CD4-positive, alpha-beta T cell treated with Interleukin-4 for 1 hour (primary cell): ENCODE measurements at places on chromosomes 7 and 10.

DNA sequence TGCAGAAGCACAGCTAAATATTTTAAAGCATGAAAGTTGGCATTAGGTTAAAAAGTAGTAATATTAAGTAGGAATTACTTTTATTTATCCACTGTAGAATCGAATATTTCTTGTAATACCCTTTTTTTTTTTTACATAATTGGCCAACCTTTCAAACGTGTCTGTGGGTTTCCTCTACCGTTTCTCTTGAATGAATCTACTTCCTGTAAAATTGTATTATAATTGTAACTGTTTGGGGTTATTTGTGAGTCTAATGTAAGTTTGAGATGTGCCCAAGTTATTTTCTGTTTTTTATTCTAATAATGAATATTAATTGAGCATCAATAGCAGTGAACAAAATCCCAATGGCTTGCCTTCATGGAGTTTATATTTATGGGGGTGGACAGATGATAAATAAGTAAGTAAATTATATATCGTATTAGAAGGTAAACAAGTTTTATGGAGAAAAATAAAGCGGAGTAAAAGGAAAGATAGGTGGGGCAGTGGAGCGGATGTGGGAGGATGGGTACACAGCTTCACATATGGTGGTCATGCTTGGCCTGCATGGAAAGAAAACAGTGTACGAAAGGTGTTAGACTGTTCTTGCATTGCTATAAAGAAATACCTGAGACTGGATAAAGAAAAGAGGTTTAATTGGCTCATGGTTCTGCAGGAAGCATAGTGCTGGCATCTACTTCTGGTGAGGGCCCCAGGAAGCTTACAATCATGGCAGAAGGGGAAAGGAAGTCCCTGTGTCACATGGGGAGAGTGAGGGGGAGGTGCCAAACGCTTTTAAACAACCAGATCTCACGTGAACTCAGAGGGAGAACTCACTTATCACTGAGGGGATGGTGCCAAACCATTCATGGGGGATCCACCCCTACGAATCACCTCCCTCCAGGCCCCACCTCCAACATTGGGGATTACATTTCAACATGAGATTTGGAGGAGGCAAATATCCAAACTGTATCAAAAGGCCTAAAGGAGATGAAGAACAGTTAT is 5.4 kb downstream of the TSPAN13 start:
- no peak for DNase-seq

DNA sequence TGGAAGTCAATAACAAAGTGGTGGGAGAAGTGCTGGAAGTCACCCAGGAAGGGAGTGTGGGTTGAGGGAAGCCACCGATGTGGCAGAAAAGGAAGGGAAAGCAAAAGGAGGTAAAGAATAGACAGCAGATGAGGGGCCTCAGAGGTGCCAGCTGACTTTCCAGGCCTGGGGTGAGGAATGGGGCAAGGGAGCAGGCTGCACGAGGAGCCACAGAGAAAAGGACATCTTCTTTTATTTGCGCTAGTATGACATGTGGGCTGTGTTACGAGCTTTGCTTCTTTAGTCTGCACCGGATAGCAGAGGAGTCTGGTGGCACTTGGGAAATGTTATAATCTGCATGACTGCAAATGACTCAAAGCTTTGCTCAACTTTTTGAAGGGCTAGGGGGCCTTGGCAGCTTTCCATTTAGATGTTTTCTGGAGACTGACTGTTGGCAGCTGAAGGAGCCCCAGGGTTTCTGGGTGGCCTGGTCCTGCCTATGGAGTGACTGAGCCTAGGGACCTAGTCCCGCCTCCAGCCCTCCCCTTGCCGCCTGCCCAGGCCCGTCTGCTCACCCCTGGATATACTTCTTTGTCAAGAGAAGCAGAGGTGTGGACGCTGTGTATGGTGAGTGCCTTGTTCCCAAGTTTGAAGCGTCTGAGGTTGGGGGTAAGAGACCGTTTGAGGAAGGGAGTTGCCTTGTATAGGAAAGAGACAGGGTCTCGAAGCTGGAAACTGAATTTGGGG is 5.1 kb downstream of the PRXL2A start:
- DNase-seq, result no peak

- DNase-seq, result peak; percentile 33
These were observed 276.9 kb downstream of the CSTF2T start for GRCh38 chr10:51422311-51423120.

DNA sequence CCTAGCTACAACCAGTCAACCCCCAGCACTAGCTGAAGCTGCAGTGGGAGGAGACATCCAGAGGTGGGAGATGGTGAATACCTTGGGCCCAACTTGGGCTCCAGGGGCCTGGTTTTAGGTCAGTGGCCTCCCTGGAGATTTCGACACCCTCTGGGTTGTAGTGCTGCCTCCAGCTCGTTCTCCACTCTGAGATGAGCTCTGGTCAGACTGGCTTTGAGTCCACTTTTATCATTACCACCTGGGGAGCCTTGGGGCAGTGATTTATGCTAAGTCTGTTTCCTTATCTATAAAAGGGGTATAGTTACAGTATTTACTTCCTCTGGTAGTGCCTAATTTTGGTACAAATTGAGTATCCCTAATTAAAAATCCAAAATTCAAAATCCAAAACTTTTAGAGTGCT is 22.8 kb downstream of the PPIA start:
- DNase-seq, result no peak

GRCh38 chr10:51063659-51064535 is 10.4 kb upstream of the PRKG1 start:
- DNase-seq, result no peak

DNA sequence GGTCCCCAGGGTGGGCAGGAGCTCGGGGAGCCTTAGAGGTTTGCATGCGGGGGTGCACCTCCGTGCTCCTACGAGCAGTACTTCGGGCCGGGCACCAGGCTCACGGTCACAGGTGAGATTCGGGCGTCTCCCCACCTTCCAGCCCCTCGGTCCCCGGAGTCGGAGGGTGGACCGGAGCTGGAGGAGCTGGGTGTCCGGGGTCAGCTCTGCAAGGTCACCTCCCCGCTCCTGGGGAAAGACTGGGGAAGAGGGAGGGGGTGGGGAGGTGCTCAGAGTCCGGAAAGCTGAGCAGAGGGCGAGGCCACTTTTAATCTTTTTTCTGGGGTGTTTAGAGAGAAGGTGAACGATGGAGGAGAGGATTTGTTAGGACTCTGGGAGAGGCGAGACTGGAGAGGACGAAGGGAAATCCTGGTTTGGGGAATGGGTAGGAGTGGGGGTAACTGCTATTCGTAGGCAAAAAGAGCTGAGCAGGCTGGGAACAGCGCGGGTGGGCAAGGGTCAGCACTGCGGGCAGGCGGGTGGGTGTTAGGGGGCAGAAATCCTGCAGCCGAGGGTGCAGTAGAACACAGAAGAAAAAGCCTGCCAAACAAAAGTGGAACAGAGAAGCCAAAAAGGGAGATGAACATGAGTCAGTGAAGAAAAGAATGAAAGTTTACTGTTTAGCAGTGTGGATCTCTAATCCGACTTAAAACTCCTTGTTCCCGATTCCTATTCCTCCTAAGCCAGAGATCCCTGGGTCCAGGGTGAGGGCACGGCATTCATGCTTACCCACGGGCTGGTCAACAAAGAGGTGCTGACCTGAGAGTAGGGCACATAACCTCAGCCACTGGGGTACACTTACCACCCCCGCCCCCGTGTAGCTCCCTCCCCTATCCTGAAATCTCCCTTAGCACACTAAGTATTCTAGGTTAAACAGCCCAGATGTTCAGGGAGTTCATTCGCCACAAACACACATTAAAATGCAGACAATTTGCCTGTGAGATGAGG is 26.9 kb downstream of the PRSS2 start:
- peak; percentile 54 for DNase-seq

- no peak for DNase-seq
These were observed 585.9 kb downstream of the PTPRN2 start for GRCh38 chr7:158001621-158002320.

- DNase-seq, result no peak
These were observed 90.2 kb downstream of the PPP1R9A start for GRCh38 chr7:94997547-94997946.

DNA sequence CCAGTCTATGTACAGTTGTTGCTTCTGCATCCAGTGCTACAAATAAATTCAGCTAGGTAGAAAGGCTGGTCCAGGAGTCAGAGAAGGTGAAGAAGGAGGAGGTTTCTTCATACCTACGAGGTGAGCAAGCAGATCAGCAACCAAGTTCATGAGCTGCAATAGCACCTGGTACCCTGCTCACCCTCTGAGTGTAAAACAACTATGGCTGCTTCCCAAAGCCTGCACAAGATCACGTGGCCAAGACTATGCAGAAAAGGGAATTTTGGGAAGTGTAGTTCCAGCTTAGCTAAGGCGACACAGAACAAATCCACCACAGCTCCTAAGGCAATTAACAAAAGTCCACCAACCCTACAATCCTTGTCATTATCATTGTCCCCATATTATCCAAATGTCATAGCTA is 95.9 kb upstream of the AUTS2 start:
- DNase-seq, result no peak

- no peak for DNase-seq
These were observed 50.0 kb downstream of the PLXNA4 start for GRCh38 chr7:132526111-132526740.

DNA sequence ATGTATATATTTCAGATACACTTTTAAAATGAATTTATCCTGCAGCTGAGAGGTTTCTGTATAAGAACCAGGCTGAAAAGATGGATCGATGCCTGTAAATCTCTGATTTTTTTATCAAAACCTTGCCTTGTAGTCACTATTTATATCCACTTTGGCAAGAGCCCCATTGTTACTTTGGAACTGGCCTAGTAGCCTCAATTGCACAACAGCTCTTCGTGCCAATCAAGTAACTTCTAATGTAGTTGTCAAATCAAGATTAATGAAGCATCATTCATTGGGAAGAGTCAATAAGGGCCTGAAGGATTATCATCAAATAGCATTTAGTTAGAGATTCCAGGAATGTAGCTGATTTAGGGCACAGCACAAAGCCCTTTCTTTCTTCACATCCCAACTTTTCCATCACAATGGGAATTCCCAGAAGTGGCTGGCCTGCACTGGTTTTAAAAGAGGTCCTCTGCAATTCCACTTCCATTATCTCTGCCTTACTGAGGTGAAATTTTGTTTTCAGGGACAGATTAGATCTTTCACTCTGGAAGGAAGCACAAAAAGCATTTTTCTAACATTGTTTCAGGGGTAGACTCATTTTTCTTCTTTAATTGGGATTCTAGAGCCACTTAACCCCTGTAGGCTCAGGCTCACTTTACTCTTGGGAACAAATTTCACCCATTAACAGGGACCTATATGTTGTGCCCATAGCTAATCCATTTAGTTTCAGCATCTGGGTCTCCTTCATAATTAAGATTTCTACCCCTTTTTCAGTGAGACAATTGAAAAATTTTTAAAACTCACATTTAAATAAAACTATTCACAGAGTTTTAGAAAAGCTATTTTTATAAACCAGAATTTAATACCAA is 97.8 kb downstream of the CALCR start:
- no peak for DNase-seq

GRCh38 chr7:78510580-78511188 is 712.1 kb downstream of the PHTF2 start:
- no peak for DNase-seq

DNA sequence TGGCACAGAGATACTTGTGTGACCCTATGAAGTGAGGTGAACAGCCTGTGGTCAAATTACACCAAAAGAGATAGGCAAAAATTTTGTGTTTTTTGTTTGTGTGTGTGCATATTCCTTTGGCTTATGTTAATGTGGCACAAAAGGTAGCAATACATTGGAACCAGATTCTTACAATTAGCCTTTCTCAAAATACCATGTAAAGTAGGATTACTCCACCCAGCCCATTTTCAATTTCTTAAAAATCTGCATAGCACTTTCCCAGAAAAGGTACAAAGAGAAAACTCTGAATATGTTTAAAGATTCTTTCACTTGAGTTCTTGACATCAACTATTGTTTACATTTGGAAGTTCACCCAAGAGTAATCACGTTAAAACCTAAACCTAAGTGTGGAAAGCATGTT is 157.3 kb upstream of the YAE1 start:
- DNase-seq, result no peak

GRCh38 chr7:46589286-46589685 is 668.2 kb upstream of the IGFBP3 start:
- no peak for DNase-seq

DNA sequence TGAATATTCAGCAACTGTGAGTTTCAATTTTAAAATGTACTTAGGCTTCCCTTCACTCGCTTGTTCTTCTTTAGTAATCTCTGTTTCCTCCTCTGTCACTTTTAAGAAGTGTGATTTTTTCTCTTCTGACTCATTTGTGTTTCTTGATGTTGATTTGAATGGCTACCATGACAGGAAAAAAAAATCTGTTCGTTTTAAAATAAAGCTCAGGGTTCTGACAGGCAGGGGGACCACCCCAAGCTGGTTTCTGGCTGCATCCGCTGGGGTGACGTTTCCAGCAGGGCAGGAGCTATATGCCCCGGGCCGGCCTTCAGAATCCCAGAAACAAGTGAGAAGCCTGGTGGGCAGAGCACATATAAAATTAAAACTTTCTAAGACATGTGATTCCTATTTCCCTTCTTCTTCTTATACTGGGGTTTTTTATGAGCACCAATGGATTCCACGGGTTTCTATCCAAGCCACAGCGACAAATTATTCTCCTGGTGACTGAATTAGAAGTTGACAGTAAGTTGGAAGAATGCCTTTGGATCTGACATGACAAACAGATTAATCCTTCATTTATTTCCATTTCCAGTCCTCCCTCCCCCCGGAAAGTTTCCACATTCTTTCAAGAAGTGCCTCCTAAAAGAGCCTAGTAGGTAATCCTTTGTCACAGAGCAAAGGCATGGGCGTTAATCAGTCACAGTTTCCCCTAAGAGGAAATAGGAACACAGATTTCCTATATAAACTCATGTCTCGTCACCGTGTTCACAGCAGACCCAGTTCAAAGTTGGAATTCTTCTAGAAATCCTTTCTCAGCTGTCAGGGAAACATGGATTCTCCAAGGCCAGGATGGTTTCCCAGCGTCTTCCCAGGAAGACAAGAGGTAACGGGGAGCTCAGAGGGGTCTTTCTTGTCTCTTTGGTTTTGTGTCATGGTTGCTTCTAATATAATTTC is 79.9 kb downstream of the PTPRE start:
- no peak for DNase-seq

GRCh38 chr10:67723601-67724000 is 27.6 kb upstream of the CTNNA3 start:
- DNase-seq, result no peak

- DNase-seq, result no peak
These were observed 297.1 kb downstream of the PRPF18 start for GRCh38 chr10:13883636-13884444.
